ENCODE measurements at places on chromosomes 12 and 14. TPM values are rescaled to one million over a fixed set of nuclear protein-coding genes. Genes with fewer than 3 reads are reported as not detected.

DNA sequence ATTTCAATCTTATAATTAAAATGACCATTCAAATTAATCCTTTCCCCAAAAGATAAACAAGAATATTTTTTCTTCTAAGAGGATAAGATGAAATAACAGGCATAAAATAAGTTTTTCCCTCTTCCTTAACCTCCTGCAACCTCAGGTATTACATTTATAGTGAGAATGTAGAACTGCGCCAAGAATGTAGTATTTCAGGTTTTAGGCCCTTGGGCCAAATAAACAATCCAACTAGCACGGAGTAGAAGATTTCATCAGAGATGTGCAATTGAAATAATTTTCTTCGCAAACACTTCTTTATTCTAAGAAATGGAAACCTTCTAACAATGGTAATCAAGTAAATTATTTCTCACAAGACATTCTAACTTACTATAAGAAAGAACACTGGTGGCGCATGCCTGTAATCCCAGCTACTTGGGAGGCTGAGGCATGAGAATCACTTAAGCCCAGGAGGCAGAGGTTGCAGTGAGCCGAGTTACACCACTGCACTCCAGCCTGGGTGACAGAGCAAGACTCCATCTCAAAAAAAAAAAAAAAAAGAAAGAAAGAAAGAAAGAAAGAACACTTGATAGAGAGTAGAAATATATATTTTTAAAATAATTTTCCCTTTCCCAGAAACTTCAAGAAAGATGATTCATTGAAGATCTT lies 100.8 kb downstream of the TAOK3 start:
- H3K27ac ChIP-seq, result peak overlapping the region; percentile 93
- peak; percentile 70 for DNase-seq
- no peaks in the 10 kb centered on the region for H3K27me3 ChIP-seq
- H3K4me1 ChIP-seq, result peaks cover 44% of the 10 kb centered on the region
- no peaks in the 10 kb centered on the region for H3K36me3 ChIP-seq

DNA sequence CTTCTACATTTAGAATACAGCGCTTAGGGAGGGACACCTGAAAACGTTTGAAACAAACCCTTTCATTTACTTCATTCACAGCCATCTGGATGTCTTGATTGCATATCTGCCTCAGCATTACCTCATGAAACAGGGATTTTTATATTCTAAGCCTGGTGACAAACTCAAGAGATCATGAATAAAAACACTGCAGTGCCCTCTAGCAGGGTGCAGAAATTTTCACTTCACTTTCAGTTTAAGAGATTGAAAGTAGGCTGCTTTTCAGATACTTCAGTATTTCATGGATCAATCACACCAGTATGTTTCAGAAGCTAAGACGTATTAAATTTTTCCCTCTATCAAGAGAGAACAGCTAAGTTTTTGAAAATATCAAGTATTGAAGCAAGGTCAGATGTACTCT lies 467.8 kb downstream of the MDGA2 start:
- no peaks in the 10 kb centered on the region for H3K27me3 ChIP-seq
- no peaks in the 10 kb centered on the region for H3K4me1 ChIP-seq
- H3K27ac ChIP-seq, result no peak overlapping the region
- DNase-seq, result no peak
- no peaks in the 10 kb centered on the region for H3K36me3 ChIP-seq

- H3K27ac ChIP-seq, result peak overlapping the region; percentile 33
- no peaks in the 10 kb centered on the region for H3K36me3 ChIP-seq
- no peaks in the 10 kb centered on the region for H3K27me3 ChIP-seq
- no peak for DNase-seq
- peaks cover 5% of the 10 kb centered on the region for H3K4me1 ChIP-seq
Observed at GRCh38 chr12:96197503-96198272, 3.5 kb downstream of the ELK3 start.

GRCh38 chr12:16189849-16190248 lies 87.6 kb downstream of the SLC15A5 start:
- no peak overlapping the region for H3K4me3 ChIP-seq
- no peaks in the 10 kb centered on the region for H3K4me1 ChIP-seq
- DNase-seq, result peak; percentile 1
- H3K27me3 ChIP-seq, result no peaks in the 10 kb centered on the region
- H3K27ac ChIP-seq, result no peak overlapping the region
- no peaks in the 10 kb centered on the region for H3K36me3 ChIP-seq

DNA sequence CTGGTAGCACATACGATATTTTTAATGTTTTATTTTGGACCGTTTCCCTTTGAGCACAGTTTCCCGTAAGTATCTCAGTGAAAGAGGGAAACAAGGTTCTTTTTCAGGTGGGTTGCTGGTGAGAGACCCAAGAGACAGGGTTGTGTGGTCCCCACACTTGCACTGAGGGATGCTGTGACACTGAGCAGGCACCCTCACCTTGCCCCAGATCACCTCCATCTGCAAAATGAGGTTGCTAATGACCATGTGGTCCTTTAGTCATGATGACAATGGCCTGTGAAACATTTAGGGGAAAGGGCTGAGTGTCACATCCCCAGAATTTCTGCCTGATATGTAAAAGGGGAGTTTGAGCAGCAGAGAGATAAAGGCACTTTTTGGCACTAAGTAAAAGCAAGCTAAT lies 4.3 kb downstream of the CCND2 start:
- H3K36me3 ChIP-seq, result peaks cover 27% of the 10 kb centered on the region
- H3K27ac ChIP-seq, result peak overlapping the region; percentile 65
- H3K4me1 ChIP-seq, result peaks cover 51% of the 10 kb centered on the region
- no peak overlapping the region for H3K4me3 ChIP-seq
- DNase-seq, result no peak
- H3K27me3 ChIP-seq, result no peaks in the 10 kb centered on the region

- H3K27ac ChIP-seq, result no peak overlapping the region
- no peaks in the 10 kb centered on the region for H3K36me3 ChIP-seq
- H3K4me1 ChIP-seq, result peaks cover 28% of the 10 kb centered on the region
- H3K4me3 ChIP-seq, result peak overlapping the region; percentile 42
Observed at GRCh38 chr12:65823513-65824375, 539 bp upstream of the HMGA2 start.

GRCh38 chr12:92416385-92416812 lies 270.8 kb upstream of the BTG1 start:
- H3K27me3 ChIP-seq, result no peaks in the 10 kb centered on the region
- H3K4me3 ChIP-seq, result no peak overlapping the region
- H3K36me3 ChIP-seq, result no peaks in the 10 kb centered on the region
- no peaks in the 10 kb centered on the region for H3K4me1 ChIP-seq
- DNase-seq, result no peak

DNA sequence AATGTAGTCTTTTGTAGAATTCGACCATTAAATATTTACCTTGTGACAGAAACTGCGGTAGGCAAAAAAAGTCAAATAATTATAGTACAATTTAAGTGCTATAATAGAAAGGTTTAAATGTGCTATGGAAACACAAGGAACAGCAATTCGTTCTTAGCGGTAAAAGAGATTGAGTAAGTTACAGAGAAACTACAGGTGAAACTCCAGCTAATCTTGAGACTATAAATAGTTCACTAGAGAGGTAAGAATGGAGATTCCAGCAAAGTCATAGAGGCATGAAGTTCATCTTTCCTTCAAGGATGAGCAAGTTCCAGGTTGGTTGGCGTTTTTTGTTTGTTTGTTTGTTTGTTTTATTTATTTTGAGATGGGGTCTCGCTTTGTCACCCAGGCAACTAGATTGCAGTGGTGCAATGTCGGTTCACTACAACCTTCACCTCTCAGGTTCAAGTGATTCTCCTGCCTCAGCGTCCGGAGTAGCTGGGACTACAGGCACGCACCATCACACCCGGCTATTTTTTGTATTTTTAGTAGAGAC lies 878 bp upstream of the R3HDM2 start:
- DNase-seq, result no peak
- peak overlapping the region; percentile 95 for H3K27ac ChIP-seq
- no peaks in the 10 kb centered on the region for H3K27me3 ChIP-seq
- no peaks in the 10 kb centered on the region for H3K36me3 ChIP-seq
- peaks cover 21% of the 10 kb centered on the region for H3K4me1 ChIP-seq
- no peak overlapping the region for H3K4me3 ChIP-seq

DNA sequence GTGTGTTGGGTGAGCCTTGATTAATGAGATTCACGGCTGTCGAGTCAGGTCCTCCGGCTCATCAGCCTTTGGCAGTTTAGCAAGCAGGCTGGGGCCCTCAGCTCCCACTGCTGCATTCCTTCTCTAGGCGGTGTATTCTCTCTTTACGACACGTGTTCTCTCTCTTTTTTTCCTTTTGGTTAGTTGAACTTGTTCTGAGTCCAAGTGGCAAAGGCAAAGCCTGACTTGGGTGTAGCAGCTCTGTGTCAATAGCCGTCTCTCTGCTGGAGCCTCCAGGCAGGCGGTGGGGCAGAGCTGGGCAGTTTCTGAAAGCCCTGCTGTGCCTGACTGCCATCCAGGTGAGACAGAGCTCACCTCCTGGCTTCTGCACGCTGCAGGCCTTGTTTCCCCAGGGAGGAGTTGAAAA lies 46.6 kb downstream of the SUSD6 start:
- peaks cover 89% of the 10 kb centered on the region for H3K4me1 ChIP-seq
- peaks cover 10% of the 10 kb centered on the region for H3K36me3 ChIP-seq
- no peak overlapping the region for H3K4me3 ChIP-seq
- peak overlapping the region; percentile 95 for H3K27ac ChIP-seq

- peaks cover 21% of the 10 kb centered on the region for H3K4me1 ChIP-seq
- H3K36me3 ChIP-seq, result peaks cover 32% of the 10 kb centered on the region
- no peak overlapping the region for H3K4me3 ChIP-seq
- DNase-seq, result no peak
- no peak overlapping the region for H3K27ac ChIP-seq
Observed at GRCh38 chr12:132140918-132141841, 2.9 kb downstream of the DDX51 start.

DNA sequence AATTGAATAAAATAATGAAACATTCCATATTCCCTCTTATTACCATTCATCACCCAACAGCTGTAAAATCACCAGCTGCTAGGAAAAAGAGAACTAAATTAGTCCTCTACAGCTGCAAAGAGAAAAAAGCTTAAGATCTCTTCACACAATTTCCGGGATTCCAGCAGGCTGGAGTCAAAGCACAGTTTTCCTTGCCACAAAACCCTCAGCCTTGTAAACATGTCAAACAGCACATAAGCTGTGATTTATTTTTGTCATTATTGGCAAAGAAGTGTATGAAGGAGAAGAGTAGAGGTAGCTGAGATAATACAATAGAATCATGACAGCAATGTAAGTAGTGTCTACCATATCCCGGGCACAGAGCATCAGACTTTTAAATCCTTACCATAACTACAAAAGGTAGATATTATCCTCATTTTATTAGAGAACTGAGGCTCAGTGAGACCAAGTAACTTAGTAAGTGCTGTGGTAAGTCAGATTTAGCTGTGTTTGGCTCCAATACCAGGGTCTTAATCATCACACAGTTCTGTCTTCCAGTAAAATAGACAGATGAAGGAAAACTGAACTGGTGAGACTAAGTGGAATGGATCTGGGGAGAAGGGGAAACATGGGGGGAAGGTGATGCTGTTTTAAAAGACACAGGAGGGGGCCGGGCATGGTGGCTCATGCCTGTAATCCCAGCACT lies 57.3 kb downstream of the NTN4 start:
- no peak for DNase-seq
- no peaks in the 10 kb centered on the region for H3K36me3 ChIP-seq
- H3K27ac ChIP-seq, result no peak overlapping the region
- H3K4me1 ChIP-seq, result no peaks in the 10 kb centered on the region
- no peaks in the 10 kb centered on the region for H3K27me3 ChIP-seq
- H3K4me3 ChIP-seq, result no peak overlapping the region

DNA sequence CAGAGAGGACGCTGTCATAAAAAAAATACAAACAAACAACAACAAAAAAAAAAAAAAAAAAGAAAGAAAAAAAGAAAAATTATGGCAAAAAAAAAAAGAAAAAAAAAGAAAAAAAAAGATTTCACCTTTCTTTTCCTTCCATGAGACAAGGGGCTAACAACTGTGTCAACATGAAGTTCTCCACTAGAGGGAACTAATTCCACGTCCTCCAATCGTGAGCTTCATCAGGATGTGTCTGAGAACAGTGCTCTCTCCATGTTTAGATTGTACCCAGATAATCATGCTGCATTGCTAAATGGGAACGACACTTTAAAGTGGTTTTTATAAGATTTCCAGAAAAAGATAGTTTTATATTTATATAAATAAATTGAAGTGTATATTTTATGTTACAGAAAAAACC lies 96.2 kb upstream of the PTPRB start:
- no peaks in the 10 kb centered on the region for H3K27me3 ChIP-seq
- no peak overlapping the region for H3K27ac ChIP-seq
- H3K4me1 ChIP-seq, result no peaks in the 10 kb centered on the region
- H3K4me3 ChIP-seq, result no peak overlapping the region
- DNase-seq, result no peak

DNA sequence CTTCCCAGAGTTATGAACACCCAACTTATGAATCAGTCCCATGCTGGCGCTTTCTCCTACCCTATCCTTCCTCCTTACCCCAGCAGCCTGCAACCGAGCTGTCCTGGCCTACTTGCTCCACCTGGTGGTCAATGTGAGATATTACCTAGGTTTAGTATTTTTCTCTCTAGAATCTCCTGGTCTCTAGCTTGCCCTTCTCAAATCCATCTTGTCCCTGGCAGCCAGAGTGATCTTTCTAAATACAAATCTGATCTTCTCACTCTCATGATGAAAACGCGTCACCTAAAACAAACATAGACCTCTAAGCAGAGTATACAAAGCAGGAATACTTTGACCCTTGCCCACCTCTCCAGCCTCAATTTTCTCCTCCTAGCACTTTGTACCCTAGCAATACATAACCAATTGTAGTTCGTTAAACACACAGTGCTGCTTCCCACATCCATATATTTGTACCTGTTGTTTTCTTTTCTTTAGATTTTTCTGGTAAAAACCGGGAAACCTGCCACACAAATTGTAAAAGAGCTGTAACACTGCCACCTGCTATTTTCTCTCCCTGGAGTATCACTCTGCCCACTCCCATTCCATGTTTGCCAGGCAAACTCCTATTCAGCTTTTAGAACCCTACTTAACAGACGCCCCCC lies 20.0 kb upstream of the TCP11L2 start:
- H3K27ac ChIP-seq, result no peak overlapping the region
- H3K4me3 ChIP-seq, result no peak overlapping the region
- no peaks in the 10 kb centered on the region for H3K36me3 ChIP-seq
- no peaks in the 10 kb centered on the region for H3K4me1 ChIP-seq
- H3K27me3 ChIP-seq, result no peaks in the 10 kb centered on the region
- peak; percentile 19 for DNase-seq

- no peak overlapping the region for H3K4me3 ChIP-seq
- H3K4me1 ChIP-seq, result no peaks in the 10 kb centered on the region
Observed at GRCh38 chr12:109818905-109819500, 14.2 kb downstream of the TRPV4 start.

The PLA2G1B gene
- total RNA-seq, result not detected

The IFNG-AS1 gene
- total RNA-seq, result 0.27 TPM

The WNT5B gene
- 0.78 TPM for total RNA-seq

The RNU4-1 gene
- total RNA-seq, result under 0.01 TPM

The THTPA gene
- 48.1 TPM for total RNA-seq

The NRXN3 gene
- 0.56 TPM for total RNA-seq

The KSR2 gene
- 11.0 TPM for total RNA-seq

All from thyroid gland (tissue), 4 donors.